CD4-positive, alpha-beta T cell treated with Interleukin-17A for 4 hours (primary cell): ENCODE measurements at places on chromosomes 16 and 17.

DNA sequence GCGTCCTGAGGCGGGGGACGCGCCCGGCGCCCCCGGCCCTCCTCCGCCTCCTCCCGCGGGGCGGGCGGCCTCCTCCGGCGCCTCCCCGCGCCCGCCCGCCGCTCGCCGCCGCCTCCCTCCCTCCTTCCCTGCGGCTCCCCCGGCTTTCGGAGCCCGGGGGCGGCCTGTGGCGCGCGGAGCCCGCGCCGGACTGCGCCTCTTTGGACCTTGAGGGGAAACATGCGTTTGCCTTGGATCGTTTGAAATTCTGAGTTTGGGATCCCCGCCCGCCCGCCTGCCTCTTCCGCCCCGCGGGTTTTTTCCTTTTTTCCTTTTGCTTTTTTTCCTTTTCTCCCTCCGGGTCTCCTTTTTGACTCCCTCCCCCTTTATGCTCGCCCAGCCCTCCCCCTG, 390 bp downstream of the ZNRF1 start:
- peak; percentile 55 for DNase-seq

GRCh38 chr16:72876981-72877373, 171.0 kb downstream of the ZFHX3 start:
- DNase-seq = no peak

- peak; percentile 53 for DNase-seq
These were observed 27.3 kb downstream of the SLFN11 start for GRCh38 chr17:35345926-35346771.

DNA sequence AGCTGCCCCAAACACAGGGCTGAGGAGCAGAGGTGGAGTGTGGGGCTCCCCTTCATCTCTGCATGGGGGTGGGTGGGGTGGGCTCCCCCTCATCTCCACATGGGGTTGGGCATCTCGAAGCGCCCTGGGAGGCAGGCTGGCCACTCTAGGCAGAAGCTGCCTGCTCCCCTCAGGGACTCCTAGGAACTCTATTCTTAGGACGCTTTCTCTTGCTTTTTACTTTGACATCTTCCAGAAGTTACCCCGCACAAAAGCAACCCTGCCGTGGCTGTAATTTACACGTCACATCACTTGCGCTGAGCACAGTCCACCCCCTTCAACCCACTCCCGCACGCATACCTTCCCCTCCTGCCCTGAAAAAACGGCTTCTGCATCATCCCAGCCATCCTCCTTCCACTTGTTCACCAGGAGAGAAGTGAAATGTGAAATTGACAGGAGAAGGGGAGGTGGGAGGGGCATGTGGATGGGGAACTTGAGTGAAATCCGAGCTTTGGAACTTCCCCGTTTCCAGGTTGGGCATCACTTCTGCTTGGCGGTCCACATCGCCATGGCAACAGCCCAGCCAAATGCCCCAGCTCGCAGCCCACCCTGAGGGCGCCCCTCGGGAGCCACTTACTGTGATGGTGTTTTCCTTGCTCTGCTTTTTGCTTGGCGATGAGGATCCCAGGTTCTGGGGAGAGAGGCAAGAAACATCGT, 53.7 kb upstream of the RCVRN start:
- DNase-seq = no peak

GRCh38 chr17:72479113-72479512, 358.3 kb downstream of the SOX9 start:
- DNase-seq = no peak

DNA sequence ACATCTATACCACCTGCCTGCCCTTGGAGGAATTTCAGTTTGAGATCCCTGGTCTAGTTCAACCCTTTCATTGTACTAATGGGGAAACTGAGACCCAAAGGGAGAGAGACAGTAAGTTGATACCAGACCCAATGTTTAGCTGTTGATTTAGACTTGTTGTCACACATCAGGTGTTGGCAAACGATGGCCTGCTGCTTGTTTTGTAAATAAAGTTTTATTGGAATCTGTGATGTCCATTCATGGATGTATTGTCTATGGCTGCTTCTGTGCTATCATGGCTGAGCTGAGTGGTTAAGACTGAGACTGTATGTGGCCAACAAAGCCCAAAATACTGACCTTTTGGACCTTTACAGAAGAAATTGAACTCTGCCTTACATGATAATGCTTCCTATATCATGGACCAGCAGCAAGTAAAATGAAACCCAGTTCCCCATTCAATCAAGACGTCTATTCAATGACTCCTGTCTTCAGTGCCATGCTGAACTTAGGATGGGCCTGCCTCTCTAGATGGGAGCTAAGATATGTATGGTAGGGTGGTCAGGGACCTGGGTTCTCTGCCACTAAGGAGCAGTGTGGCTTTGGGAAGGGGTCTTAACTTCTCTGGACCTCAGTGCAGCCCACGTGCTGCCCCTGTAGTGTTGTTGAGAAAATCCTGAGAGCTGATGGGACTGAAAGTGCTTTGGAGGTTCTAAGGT, 111.0 kb downstream of the IRX5 start:
- DNase-seq = no peak

DNA sequence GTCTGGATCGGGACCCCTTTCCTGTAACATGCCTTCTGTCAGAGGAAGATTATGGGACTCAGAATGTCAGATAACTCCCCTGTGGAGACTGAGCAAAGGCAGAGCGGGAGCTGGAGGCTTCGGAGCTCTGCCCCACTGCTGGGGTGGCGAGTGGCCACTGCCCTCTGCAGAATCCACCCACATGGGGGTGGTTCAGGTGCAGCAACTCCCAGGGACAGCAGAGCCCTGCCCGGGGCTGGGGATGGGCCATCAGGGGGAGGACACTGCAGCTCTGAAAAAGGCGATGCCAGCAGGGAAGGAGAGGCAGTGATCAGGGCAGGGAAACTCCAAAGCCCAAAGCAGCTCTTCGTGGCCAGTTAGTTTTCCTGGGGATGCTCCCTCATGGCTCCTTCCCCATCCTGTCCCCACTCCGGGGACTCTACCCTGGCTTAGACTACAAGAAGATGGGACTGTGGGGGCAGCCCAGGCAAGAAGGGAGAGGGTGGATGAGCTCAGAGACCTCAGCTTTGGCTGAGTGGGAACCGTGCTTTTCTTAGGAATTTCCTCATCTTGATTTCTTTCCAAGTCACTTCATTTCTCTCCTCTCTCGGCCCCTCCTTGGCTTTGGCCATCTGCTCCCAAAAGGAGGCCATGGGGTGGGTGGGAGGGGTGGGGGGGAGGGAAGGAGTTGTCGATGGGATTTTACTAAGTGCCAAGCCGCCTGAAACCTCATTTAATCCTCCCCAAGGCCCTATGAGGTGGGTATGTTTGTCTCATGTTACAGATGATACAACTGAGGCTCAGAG, 4.0 kb downstream of the CA4 start:
- no peak for DNase-seq

- DNase-seq = no peak
These were observed 1130.4 kb downstream of the CDH8 start for GRCh38 chr16:60905811-60906210.

DNA sequence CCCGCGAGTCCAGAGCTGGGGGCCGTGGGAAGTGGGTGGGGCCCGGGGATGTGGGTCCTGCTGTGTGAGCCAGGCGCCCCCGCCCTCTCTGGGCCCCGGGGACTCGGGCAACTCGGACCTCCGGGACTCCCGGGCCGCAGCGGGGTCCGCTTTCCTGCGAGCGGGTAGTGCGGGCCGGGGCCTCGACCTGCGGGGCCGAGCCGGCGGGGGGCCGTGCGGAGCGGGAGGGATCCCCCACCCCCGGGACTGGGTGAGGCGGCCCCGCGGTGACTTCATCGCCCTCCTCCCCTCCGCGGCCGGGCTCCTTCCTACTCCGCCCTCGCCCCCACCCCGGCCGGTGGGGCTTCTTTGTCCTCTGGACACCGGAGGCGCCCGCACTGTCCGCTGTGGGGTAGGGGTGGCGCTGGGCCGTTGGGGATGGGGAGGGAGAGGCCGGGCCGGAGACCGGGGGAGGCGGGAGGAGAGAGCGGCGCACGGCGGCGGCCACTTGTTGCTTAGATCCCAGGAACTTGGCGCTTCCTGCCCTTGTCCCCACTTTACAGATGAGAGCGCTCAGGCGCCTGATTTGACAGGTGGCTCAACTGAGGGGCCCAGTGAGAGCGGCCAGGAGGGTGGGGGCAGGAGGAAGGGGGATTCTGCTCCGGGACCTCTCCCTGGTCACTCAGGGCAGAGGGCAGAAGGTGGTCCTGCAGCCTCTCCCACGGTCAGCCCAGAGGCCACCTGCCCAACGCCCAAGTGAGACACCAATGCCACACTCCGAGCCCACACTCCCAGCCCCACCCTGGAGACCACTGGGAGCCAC, 874 bp downstream of the CMTM3 start:
- DNase-seq = peak; percentile 60

- DNase-seq = no peak
These were observed 81.3 kb upstream of the GNAO1 start for GRCh38 chr16:56109994-56110393.

DNA sequence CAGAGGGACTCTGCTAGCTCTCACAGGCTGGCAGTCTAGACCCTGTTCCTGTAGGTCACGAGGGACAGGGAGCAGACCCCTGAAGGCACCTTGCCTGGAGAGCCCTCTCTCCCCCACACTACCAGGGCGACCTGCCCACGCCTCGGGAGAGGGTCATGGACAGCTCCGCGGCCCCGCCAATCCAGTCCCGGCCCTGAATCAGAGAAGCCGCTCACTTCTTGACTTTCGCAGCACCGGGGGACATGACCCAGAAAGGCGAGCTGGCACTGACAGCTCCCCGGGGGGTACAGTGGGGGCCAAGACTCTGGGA, 5.1 kb downstream of the KIFC3 start:
- DNase-seq = no peak

- DNase-seq = no peak
These were observed 40.7 kb downstream of the VAC14 start for GRCh38 chr16:70760221-70760620.

DNA sequence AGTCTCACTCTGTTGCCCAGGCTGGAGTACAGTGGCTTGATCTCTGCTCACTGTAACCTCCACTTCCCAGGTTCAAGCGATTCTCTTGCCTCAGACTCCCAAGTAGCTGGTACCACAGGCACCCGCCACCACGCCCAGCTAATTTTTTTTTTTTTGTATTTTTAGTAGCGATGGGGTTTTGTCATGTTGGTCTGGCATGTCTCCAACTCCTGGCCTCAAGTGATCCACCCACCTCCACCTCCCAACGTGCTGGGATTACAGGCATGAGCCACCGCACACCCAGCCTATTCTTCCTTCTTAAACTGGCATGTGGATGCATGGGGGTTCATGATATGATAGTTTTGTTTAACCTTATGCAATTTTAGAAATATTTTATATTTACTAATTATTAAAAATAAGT, 39.4 kb upstream of the VWA3A start:
- DNase-seq = no peak

GRCh38 chr17:16491131-16491702, 776 bp downstream of the LRRC75A start:
- peak; percentile 45 for DNase-seq

GRCh38 chr17:67004181-67004580, 39.7 kb downstream of the CACNG4 start:
- DNase-seq = no peak

DNA sequence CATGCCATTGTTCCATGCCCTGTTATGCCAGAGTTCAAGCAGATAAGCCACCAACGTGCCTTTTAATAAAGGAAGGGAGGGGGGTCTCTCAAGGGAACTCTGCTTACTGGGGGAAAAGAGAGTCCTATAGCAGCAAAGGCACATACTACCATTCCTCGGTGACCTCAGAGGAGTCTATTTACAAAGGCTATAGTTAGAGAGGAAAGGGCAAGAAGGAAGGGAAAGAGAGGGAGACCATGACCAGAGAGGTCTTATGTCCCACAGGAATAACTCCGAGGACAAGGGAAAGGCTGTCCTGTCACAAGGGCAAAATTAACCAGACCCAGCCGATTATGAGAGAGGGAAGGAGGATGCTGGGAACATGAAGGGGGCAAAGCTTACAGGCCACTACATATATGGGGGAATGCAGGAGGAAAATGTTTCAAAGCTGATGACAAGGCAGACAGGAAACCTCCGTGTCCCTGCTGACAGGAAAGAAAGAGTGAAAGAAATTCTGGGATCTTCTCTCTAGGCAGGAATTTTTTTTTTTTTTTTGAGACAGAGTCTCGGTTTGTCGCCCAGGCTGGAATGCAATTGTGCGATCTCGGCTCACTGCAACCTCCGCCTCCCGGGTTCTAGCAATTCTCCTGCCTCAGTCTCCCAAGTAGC, 51.5 kb downstream of the HIC1 start:
- no peak for DNase-seq

GRCh38 chr17:80080081-80080480, 21.3 kb upstream of the GAA start:
- DNase-seq = no peak

DNA sequence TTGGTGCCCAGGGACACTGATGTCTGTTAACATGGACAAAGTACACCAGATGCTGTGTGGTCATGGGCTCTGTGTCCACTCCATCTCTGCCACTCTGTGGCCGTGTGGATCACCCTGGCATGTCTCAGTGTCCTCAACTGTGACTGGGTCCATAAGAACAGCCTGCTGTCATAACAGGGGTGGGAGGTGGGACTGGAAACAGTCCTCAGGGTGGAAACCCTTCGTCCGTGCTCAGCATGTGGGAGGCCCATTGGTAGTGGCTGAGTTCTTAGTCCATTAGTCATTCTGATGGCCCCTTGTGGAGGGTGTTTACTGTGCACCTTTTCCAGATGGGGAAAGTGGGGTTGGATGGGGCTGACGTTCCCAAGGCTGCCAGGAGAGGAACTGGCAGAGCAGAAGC, 12.8 kb downstream of the FLYWCH2 start:
- DNase-seq = no peak

- no peak for DNase-seq
These were observed 1.5 kb downstream of the SH2B1 start for GRCh38 chr16:28865001-28865688.

DNA sequence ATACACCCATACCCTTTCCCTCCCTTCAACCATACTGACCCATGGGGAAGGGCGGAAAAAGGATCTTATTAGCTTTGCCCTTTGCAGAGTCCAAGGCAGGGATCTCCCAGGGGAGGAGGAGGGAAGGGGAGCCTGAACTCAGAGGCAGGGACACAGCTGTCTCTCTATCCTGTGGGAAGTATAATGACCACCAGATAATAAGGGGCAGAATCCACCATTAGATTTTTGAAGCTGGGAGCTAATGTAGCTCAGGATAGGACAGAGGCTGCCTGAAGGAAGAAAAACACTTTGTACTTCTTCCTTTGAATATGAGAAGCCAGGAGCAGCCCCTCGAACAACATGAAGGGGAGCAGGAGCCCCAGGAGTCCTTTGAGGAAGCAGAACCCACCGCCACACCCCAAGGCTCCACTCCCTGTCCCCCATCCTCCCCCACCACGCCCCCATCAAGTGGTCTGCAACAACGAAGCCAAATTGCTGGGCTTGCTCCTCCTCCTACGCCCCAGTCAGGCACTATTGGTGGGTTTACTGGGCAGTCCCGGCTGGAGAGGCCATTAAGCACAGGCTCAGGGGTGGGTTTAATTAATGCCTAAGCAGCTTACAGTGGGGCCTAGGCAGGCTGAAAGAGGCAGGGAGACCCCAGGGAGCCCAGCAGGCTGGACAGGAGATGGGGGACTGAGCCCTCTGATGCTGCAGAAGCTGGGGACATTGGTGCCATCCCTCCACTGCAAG, 5.3 kb downstream of the MPP2 start:
- DNase-seq = no peak

GRCh38 chr16:28282045-28282444, 10.3 kb upstream of the SBK1 start:
- no peak for DNase-seq
